ENCODE measurements at places on chromosomes 5 and 9.

GRCh38 chr5:128736553-128736952 is 198.5 kb upstream of the FBN2 start:
- no peak for DNase-seq

GRCh38 chr5:107359033-107359915 is 311.5 kb downstream of the EFNA5 start:
- no peak for DNase-seq

GRCh38 chr9:100101608-100102007 is 2.6 kb downstream of the INVS start:
- no peak for DNase-seq

- no peak for DNase-seq
Observed at GRCh38 chr9:138053321-138053868, 175.8 kb downstream of the CACNA1B start.

DNA sequence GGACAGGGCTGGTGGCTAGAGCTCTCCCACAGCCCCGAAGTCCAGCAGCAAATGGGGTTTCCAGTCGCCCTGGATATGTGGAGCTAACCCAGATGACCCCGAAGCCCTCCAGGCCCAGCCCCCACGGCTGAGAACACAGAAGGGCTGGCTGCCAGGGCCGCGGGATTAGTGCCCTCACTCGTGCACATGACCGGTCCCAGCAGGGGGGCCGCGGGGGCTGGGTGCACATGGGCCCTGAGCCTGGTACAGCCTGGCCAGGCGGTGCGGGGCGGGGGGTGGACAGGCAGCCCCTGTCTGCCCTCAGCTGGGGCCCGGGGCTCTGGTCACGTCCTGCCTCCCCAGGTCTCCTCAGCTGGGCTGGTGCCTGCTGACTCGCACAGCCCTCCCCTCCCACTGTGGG is 5.9 kb downstream of the SSNA1 start:
- DNase-seq: peak; percentile 23

GRCh38 chr5:56346044-56346710 is 113.0 kb upstream of the ANKRD55 start:
- no peak for DNase-seq

DNA sequence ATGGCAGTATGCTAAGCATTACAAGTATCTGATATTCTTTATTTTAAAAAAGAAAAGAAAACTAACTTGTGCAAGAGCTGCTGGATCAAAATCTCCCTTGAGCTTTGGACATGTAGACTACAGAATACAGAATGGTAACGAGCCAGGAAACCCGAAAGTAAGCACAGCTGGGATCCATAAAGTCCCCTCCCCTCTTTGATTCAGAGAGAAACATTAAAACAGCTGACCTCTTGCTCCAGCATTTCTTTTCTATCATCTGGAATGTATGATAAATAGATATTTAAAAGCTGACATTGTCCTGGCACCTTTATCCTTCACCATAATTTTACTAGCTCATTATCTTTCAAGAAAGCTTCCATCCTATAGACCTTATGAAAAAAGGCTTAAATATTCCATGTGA is 28.2 kb upstream of the LPAR1 start:
- DNase-seq: no peak

DNA sequence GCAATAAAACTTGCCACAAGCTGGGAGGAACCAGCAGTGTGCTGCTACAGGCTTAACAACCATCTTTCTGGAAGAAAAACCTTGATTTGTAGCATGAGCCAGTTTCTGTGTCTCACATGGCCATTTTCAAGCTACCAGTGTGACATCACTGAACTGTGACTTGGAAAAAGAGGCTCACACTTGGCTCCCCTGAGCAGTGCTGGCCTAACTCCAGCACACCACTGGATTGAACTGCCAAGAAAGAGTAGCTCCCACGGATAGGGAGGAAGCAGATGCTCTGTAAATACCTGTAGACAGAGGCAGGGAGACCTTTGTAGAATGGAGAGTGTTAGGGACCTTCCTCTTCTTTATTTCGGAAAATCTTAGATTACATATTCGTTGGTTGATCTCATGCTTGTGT is 197.9 kb downstream of the SH3GL2 start:
- peak; percentile 28 for DNase-seq

DNA sequence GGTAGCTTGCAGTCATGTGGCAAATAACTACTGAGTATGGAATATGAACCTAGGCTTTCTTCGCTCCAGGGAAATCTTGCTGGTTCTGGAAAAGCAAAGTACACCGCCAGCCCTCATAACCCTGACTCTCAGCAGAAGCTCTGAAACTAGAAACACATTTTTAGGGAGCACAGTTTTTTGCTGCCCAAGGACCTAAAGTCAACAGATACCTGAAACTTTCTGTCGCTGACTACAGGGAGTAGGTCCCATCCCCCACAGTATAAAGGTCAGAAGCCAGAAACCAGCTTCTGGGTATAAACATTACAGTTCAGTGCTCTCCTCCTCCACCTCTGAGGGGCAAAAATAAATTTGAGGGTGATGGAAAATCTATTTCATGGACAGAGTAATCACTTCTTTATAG is 3.0 kb downstream of the ATOX1 start:
- DNase-seq: no peak

DNA sequence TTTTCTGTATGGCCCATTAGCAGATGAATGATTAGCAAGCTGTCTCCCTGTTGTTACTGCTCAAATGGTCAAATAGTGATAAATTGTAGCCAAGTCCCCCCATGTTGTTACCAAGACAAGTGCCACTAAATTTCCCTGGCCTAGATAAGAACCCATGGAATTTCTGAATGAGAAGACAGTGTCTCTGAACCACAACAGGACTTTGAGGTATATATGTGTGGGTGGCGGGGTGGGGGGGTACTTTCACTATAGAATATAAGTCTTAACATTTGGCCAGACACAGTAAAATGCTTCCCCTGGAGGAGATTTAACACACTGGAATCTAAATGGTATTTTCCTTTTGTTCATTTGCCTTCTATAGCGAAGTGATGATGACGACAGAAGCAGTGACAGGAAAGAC is 28.7 kb downstream of the XPA start:
- DNase-seq: no peak

- DNase-seq: no peak
Observed at GRCh38 chr5:160444407-160444806, 22.8 kb downstream of the PTTG1 start.
